Lower lobe of right lung (tissue), 2 donors: ENCODE measurements at places on chromosomes 2 and 18. TPM values are rescaled to one million over a fixed set of nuclear protein-coding genes. Genes with fewer than 3 reads are reported as not detected.

- DNase-seq: no peak
Measured at GRCh38 chr2:80515964-80516363, 211.4 kb upstream of the LRRTM1 start.

DNA sequence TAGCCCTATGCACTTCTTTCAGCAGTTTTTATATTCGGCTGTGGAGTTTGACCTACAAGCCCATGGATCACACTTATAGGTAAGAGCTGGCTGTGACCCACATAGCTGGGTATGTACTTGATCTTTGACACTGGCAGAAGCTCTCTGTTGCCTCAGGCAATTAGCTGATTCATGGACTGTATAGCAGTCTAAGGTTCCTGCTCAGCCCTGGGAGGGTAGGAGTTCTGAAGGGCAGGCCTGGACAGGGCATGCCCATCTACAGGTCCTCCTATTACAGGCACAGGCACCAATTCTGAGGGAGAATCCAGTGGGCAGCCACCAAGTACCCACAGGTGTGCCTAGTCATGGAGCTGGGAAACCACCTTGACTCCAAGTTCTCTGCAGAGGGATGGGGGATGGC is 301.8 kb upstream of the GALNT5 start:
- DNase-seq: no peak

DNA sequence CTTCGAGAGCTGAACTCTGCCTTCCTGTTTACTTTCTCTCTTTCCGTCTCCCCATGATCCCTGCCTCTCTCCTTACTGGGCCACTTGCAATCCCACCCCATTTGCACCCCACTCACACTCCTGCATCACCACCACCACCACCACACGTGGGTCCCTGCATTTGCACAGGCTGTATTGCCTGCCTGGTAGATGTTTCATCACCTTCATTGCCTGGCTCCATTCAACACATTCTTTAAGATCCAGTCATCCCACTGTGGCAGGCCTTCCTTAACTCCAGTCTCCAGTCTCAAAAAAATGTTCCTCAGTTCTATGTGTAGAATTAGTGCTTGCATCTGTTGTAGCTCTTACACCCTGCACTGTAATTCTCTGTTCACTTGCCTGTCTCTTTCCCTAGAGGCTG is 13.9 kb downstream of the NOSTRIN start:
- no peak for DNase-seq

DNA sequence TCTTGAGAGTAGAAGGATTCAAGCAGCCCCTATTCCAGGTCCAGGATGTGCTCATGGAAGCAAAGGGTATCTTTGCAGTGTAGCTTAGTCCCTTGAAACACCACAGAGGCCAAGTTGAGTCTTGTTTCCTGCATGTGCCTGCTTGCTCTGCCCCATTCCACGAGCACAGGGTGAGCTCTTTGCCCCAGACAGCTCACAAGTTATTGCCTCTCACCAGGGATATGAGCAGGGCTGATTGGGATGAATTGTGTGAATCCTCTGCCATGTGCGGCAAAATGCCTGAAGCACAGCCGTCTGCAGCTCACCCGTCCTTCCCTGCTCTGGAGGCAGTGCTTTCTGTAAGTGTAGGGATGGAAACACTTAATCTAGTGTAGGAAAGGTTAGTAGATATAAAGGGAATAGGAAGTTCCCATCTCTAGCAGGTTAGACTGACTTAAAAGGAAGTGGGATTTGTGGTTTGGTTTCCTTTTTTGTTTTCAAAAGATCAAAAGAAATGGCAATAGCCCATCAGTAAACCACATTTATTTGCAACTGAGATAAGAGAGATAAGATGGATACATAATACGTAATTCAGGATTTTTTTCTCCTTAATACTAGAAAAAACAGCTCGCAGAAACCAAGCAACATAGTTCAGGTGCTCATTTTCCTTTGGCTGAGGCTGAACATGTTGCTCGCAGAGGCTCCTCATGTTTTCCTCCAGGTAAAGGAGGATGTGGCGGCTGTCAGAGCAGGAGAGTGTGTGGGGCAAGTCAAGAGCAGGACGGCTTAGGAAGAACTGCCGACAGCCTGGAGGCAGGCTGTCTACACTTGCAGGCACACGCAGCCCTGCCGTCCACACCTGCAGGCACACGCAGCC is 41.4 kb downstream of the TMEM182 start:
- DNase-seq: no peak

DNA sequence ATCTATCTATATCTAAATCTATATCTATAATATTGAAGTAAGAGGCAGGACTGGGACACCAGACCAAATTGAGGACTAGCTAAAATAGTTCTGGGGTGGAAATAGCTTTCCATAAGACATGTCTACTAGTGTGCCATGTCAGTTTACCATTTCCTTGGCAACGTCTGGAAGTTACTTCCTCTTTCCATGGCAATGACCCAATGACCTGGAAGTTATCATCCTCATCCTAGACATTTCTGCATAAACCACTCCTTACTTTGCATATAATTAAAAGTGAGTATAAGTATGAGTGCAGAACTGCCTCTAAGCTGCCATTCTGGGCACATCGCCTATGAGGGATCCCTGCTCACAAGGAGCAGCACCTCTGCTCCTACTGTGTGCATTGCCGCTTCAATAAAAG is 734.0 kb upstream of the GCFC2 start:
- no peak for DNase-seq

DNA sequence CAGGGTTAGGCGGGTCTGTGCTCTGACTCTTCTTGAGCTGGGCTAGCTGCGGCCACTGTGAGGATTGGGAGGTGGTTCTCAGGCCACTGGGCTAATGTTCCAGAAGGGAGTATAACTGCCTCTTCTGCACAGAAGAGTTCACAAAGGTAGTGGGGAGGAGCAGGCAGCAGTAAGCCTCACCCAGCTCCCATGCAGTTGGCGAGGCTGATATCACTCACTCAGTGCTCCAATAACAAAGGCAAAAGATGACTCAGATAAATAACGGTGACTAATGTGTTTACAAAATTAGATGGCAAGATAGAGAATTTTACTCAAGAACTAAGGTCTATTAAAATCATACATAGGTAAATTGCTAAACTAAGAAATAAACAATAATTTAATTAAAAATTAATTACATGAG is 174.2 kb upstream of the TMEM200C start:
- DNase-seq: no peak

- DNase-seq: peak; percentile 73
Measured at GRCh38 chr2:216082805-216083204, 1.1 kb downstream of the TMEM169 start.

DNA sequence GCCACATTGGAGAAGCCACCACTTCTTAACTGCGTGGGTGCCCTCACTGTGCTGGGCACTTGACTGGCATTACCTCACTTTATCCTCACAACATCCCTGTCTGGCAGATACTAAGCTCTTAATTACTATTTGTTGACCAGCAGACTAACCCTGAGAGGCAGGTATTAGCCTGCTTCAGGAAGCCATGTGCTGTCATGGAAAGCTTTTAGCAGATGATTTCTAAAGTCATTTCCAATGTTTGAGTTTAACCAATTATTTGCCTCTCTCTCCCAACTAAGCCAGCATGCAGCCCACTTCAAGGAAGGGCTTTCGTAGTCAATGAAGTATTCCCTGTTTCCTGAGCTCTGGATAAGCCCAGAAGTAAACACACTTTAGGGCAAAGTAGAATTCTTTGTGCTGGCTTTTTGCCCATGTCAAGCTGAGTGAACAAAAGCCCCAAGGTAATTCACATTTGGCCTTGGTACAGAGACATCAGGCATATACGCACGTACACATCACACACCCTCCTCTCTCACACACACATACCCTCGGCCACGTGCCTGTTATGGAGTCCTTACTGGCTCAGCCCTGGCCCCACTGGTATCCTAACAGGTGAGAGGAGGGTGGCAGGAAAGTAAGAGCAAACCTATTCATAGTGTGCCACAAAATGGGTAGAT is 108.6 kb downstream of the C1D start:
- peak; percentile 47 for DNase-seq

DNA sequence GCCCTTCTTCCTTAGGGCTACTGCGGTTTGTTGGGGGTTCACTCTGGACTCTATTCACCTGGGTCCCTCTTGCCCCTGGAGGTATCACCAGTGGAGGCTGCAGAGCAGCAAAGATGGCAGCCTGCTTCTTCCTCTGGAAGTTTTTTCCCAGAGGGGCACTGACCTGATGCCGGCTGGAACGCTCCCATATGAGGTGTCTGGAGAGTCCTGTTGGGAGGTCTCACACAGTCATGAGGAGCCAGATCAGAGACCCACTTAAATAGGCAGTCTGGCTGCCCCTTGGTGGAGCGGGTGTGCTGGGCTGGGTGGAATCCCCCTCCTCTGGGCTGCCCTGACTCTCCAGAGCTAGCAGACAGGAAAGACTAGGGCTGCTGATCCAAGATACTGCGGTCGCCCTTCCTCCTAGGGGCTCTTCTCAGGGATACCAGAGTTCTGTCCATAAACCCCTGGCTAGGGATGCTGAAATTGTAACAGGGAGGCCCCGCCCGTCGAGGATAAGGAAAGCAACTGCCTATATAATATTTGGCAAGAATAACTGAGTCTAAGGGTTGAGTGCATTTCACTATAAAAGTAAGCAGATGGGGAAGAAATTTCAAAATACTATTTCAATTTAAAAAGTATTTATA is 140.7 kb downstream of the NOL4 start:
- no peak for DNase-seq

- peak; percentile 90 for DNase-seq
Measured at GRCh38 chr2:84904717-84905174, 710 bp upstream of the TMSB10 start.

The CTLA4 gene
- 0.86 TPM for total RNA-seq

The AKAIN1 gene
- total RNA-seq: not detected

The CDK15 gene
- 4.5 TPM for total RNA-seq

The EPAS1 gene
- 1,419 TPM for total RNA-seq
